ENCODE measurements at places on chromosomes 12 and 14.

DNA sequence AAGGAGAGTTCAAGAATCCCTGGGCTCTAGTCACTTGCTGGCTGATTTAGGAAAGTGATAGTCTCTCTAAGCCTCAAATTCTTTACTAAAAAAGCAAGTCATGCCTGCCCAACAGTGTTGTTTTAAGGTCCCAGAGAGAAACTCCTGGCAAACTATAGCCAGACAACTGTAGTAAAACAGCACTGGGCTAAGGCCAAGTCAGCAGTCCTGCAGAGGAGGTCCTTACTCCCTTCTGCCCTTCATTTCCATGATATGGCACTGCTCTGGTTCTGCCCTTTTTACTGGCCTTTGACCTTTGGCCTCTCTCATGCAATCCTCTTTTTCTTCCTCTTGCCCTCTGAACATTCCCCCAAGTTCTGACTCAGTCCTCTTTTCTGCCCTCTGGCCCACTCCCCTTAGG lies 74.9 kb downstream of the VWF start:
- no peak for DNase-seq

DNA sequence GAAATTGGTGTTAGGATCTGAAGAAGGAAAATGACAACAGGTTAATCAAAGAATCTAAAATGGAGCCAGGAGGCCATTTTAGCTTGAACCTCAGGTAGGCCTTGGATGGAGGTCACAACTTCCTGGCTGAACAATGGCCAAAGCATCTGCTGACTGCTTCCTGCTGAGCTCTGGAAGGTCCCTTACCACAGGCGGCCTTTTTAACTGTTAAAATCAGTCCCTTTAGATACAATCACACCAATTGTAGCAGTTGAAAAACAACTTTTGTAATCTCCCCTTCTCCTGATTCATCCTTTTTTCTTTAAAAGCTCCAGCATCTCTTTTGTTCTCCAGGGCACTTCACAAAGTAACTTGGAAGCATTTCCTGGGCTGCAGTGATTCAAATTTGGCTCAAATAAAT lies 388.8 kb downstream of the PDZRN4 start:
- no peak for DNase-seq

DNA sequence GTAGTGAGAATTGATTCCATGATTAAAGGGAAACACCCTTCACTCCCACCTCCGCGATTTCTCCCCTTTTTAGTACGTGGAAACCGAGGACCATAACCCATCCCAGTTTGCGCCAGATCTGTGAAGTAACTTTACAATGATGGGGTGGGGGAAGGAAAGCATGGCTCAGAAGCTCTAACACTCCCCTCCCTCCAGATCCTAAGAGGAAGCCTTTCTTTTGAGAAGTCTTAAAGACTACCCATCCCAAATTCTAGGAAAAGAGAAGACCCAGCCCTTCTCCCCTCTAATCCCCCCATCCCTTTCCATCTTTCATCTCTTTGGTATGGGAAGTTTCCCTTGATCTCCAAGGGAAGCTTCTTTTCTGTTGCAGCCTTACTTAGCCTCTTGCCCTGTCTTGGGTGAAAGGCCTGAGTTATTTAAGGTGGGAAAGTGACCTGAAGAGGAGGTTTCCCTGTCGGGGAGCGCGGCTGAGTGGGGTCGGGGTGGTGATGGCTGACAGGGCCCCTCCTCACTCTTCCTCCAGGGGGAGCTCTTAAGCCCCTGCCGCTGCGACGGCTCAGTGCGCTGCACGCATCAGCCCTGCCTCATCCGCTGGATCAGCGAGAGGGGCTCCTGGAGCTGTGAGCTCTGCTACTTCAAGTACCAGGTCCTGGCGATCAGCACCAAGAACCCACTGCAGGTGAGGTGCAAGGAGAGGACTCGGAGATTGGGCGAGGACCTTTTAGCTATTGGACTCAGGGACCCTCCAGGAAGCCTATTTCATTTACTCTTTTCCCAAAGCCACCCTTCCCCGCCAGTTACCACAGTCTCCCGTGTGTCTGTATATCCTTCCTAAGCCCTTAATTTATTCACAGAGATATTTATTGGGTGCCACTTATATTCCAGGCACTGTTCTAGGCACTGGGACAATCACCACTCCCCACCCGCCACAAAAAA lies 1.8 kb downstream of the MARCHF9 start:
- no peak for DNase-seq

- no peak for DNase-seq
Observed at GRCh38 chr12:92784356-92784755, 81.6 kb downstream of the PLEKHG7 start.

DNA sequence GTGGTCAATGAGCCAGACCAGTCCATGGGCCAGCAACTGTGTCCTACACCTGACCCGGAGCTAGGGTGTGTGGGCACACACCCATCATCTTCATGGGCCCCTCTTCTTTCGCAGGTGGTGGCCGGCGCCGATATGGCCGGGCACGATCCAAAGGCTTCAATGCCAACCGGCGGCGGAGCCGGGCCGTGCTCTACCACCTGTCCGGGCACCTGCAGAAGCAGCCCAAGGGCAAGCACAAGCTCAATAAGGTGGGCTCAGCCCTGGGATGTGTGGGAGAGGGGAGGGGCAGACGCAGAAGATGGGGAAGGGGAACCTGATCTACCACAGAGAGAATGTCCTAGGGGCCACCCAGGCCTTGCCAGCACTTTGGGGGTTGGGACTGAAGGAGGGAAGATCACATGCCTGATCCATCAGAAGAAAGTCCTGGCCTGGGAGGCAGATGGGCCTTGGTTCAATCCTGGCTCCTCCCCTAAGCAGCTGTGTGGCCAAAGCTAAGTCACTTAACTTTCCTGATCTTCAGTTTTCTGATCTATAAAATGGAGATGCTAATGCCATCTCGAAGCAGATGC lies 3.8 kb downstream of the KCNH3 start:
- DNase-seq: no peak

GRCh38 chr12:57603324-57603723 lies 1.3 kb upstream of the DTX3 start:
- no peak for DNase-seq

DNA sequence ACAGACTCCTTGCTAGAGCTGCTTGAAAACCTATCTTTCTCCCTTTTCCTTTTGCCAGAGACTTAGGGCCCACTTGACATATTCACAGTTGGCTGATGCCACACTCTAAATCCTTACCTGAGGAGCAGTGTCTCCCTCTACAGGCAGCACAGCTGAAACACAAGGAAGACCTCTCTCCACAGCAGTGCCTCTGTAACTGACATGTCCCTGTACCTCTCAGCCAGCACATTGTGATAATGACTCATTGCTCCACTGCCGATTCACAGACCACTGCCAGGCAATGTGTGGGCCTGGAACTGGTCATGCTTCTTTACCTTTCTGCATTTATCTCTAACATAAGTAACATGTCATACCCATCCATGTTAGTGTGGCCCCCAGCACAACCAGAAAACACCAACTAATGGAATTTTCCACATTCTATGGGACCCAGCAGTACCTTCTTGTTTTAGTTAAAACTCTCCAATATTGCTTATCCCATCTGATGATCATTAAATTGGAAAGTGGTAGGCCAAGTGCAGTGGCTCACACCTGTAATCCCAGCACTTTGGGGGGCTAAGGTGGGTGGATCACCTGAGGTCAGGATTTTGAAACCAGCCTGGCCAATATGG lies 56.5 kb downstream of the GTF2A1 start:
- peak; percentile 87 for DNase-seq

GRCh38 chr12:33472299-33472698 lies 32.7 kb upstream of the SYT10 start:
- DNase-seq: no peak

DNA sequence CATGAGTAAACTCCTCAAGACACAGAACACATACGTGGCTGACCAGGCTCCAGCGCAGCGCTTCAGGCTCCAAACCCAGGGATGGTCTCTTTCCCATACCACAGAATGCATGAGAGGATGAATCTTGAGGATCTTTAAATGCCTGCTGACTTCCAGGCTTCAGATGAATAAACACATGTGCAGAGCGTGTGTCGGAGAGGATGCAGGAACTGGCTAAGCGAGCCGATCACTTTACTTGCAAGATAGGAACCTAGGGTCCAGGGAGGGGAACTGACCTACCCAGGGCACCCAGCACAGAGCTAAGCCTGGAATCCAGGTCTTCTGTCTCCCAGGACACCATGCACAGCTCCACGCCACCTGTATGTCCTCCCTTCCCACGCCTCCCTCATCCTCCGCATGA lies 209.8 kb downstream of the BCL11B start:
- no peak for DNase-seq

- no peak for DNase-seq
Observed at GRCh38 chr14:50083467-50084337, 32.7 kb downstream of the VCPKMT start.

- no peak for DNase-seq
Observed at GRCh38 chr14:59061292-59061691, 127.2 kb upstream of the DAAM1 start.

GRCh38 chr14:102211240-102211639 lies 71.5 kb downstream of the WDR20 start:
- no peak for DNase-seq

GRCh38 chr14:59282378-59282765 lies 93.9 kb downstream of the DAAM1 start:
- no peak for DNase-seq

- no peak for DNase-seq
Observed at GRCh38 chr12:9079883-9080675, 35.6 kb downstream of the A2M start.

- no peak for DNase-seq
Observed at GRCh38 chr14:22412926-22413411, 176.1 kb downstream of the DAD1 start.

DNA sequence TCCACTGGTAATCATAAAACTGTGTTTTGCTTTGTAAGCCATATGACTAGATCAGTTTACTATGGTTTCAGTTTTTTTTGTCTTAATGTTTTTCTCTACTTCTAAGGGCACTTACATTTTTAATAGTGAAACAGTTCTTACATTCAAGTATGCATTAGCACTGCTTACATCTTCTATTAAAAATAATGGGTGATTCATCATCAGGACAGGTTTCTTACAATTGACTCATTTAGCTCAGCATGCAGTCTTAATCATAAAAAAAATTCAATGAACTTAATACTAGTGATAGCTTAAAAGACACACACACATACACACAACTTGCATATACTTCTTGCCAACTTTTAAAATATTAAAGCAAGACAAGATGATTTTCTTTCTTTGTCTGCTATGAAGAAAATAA lies 845.7 kb upstream of the USP15 start:
- no peak for DNase-seq

DNA sequence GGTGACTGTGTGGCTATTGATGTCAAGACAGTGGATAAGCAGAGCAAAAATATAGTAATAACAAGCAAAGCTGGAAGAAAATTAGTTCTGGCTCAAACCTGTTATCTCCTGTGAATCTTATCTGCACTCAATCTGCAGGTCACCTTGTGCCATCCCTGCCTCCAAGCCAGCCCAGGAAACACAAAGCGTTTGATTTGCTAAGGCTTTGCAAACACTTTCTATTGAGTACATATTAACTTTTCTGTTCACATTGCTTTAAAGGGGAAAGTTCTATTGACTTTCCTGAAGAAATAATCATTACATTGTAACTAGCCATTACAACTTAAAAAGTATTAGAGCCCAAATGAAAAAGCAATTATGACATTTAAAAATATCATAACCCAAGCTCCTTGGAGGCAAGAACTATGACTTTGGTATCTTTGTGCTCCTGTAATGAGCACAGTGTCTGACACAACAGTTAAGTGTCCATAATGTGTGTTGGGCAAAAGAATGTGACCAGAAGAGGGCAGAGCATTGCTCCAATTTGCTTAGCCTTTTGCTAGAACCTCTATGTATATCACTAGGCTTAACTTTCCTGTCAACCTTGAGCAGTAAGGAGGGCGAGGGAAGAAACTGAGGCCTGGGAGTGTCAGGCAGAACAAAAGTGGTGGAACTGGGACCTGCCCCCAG lies 24.7 kb downstream of the SERPINA3 start:
- peak; percentile 48 for DNase-seq

- no peak for DNase-seq
Observed at GRCh38 chr12:46387670-46388069, 15.1 kb upstream of the SLC38A2 start.

GRCh38 chr12:133129368-133130037 lies 571 bp downstream of the ZNF891 start:
- no peak for DNase-seq

- no peak for DNase-seq
Observed at GRCh38 chr12:22046968-22047390, 961 bp downstream of the CMAS start.

GRCh38 chr12:49622501-49623141 lies 740 bp upstream of the PRPF40B start:
- peak; percentile 59 for DNase-seq

GRCh38 chr12:25434515-25434914 lies 118.6 kb downstream of the LMNTD1 start:
- peak; percentile 27 for DNase-seq

- DNase-seq: no peak
Observed at GRCh38 chr12:82299319-82300025, 58.7 kb downstream of the CCDC59 start.

- DNase-seq: peak; percentile 100
Observed at GRCh38 chr12:114684098-114684869, at the start of gene TBX3. Gene TBX3, minus strand, starts transcription at chr12:114684175. Its CDS starts 975 bp downstream, at chr12:114683200.

DNA sequence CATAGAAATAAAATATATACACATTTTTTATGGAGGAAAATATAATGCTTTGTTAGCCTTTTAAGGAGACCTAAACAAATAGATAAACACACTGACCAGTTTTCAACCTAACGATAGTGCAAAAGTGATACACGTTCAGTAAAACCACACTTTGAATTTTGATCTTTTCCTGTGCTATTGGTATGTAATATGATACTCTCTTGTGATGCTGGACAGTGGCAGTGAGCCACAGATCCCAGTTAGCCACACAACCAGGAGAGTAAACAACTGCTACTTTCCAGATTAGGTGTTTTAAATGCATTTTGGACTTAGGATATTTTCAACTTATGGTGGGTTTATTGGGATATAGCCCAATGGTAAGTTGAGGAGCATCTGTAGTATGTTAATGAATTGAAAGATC lies 243.1 kb downstream of the ERC1 start:
- peak; percentile 33 for DNase-seq

GRCh38 chr12:18358077-18358476 lies 96.8 kb downstream of the PIK3C2G start:
- DNase-seq: no peak

GRCh38 chr12:11092128-11092527 lies at the start of gene TAS2R43:
Gene TAS2R43, minus strand, starts transcription at chr12:11092313. Its CDS starts 84 bp downstream, at chr12:11092229.
- no peak for DNase-seq

DNA sequence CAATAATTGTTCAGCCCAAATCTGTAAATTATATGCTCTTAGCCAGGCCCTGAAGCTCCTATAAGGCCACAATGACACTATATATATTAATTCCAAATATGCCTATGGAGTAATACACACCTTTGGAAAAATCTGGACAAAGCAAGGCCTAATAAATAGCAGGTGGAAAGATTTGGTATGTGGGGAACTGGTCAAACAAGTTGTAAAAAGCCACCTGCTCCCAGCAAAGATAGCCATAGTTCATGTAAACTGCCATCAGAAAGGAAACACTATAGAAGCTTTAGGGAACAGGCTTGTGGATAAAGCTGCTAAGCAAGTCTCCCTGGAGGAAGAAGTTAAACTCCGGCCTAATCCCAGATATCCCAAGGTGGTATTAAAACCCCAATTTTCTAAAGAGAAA lies 29.7 kb downstream of the PRMT8 start:
- peak; percentile 25 for DNase-seq

- DNase-seq: no peak
Observed at GRCh38 chr12:19298836-19299605, 140.3 kb upstream of the AEBP2 start.

GRCh38 chr12:64876388-64877071 lies 52.1 kb downstream of the TBC1D30 start:
- no peak for DNase-seq
